ENCODE measurements at places on chromosomes 3 and 15. TPM values are rescaled to one million over a fixed set of nuclear protein-coding genes. Genes with fewer than 3 reads are reported as not detected.

SLC49A4 gene
- total RNA-seq = 1.7 TPM

LRRC2 gene
- not detected for total RNA-seq

DNA sequence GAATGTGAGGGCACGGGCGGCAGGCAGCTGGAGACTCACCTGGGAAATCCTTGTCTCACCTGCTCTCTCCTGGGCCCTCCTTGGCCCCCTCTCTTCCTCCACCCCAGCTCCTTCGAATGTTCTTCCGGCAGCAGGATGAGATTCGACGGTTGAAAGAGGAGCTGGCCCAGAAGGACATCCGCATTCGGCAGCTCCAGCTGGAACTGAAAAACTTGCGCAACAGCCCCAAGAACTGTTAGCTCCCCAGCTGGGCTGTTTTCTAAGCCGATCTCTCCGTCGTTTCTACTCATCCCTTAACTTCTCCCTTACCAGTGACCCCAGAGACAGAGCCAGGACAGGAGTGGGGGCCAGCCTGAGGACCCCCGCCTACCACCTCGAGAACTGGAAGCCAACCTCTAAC lies 95.0 kb downstream of the ANP32A start:
- no peak for DNase-seq

GRCh38 chr15:79904271-79904670 lies 7.5 kb upstream of the MTHFS start:
- DNase-seq = no peak

- no peak for DNase-seq
These were observed 142.6 kb downstream of the PLCH1 start for GRCh38 chr3:155602307-155602706.

DNA sequence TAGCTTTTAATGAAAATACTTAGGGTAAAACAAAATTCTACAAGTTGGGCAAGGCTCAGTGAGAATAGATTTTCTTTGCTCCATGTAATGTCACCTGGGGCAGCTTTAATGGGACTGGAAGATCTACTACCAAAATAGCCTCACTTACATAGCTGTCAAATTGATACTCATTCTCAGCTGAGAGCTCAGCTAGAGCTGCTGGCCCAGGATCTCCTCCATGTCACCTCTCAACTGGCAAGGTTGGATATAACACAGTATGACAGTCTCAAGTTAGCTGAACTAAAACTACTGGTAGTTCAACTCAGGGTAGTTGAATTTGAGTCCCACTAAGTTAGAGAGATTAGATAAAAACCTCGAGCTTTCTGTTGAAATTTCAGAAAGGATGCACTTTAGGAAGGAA lies 218.5 kb upstream of the PLSCR5 start:
- no peak for DNase-seq

Data from activated naive CD4-positive, alpha-beta T cell treated with anti-CD3 and anti-CD28 coated beads for 36 hours (primary cell).